Stimulated activated CD8-positive, alpha-beta memory T cell treated with anti-CD3 and anti-CD28 coated beads, Interleukin-7, amount 100 ng/mL, for 1 hour (primary cell): ENCODE measurements at places on chromosomes 2 and 18.

DNA sequence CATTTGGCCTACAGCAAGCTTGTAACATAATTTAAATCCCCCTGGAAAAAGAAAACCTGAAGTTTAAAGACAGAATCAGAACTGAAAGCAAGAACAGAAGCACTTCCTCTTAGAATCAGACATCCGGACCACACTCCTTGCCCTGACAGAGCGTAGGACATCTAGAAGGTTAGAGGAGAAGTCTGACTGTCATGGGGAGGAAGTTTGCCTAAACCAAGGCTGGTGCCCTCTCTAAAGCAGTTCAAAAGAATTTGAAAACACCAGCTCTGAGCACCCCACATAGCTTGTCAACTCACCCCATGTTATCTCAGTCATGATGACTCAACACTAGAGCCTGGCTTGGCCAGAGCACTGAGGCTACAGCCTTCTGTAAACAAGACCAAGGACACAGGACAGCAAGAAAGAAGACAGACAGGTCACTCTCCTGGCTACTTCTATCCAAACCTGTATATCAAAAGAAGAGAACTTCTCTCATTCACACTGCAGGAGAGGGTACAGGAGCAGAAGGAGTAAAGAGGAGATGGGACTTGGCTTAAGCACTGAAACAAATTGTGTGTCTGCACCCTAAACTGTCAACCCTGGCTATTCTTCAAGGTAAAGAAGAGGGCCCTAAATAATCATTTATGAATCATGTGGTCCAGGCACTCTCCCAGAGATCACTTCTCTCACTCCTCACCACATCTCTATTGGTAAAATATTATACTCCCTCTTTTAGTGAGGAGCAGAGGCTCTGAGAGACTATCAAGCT, 198.6 kb downstream of the MEMO1 start:
- no peak for DNase-seq

- no peak for DNase-seq
These were observed 61.9 kb upstream of the HK2 start for GRCh38 chr2:74772046-74772445.

GRCh38 chr2:67479261-67479660, 82.1 kb downstream of the ETAA1 start:
- no peak for DNase-seq

GRCh38 chr2:102771114-102771513, 9.3 kb downstream of the TMEM182 start:
- no peak for DNase-seq

GRCh38 chr2:191593622-191594385, 84.1 kb upstream of the NABP1 start:
- DNase-seq = no peak

DNA sequence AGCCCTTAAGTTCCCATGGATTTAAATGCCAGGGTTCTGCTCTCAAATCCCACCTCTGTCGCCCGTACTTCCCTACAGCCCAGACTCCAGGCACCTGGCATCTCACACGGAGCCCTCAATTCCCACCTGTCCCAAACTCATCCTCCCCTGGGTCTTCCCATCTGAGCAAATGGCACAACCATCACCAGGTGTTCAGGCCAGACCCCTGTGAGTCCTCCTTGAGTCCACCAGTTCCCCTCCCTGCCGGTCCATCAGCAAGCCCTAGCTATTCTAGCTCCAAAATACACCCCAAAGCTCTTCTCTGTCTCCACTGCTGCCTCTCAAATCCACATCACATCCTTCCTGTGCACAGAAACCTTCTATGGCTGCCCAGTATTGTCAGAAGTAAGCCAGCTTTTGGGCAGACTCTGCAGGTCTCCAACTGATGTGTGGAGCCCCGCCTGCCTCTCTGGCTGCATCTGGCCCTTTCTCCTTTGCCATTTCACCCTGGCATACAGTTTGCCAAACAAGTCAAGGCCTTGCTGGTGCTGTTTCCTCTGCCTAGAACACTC, 67.7 kb downstream of the DNMT3A start:
- no peak for DNase-seq
